ENCODE measurements at places on chromosomes 7 and 10. TPM values are rescaled to one million over a fixed set of nuclear protein-coding genes. Genes with fewer than 3 reads are reported as not detected.

Gene ZNF488
- total RNA-seq, result 11.7 TPM

Gene IFIT2
- total RNA-seq, result 2.7 TPM

Gene C10orf67
- not detected for total RNA-seq

Gene SCART1
- 0.22 TPM for total RNA-seq

Gene ELMO1
- 3.0 TPM for total RNA-seq

Gene EIF4EBP2
- 17.3 TPM for total RNA-seq

Gene PARP12
- 20.1 TPM for total RNA-seq

Gene TRIL
- not detected for total RNA-seq

Gene LLCFC1
- not detected for total RNA-seq

Gene CDH23
- 1.9 TPM for total RNA-seq

Gene SUGCT
- 0.58 TPM for total RNA-seq

Gene CPA1
- not detected for total RNA-seq

Gene SLC16A9
- 0.08 TPM for total RNA-seq

Gene PKD2L1
- 0.05 TPM for total RNA-seq

Gene AGR3
- not detected for total RNA-seq

Gene ZNF467
- total RNA-seq, result 1.3 TPM

Gene NXPH1
- not detected for total RNA-seq

Gene TFR2
- 2.2 TPM for total RNA-seq

Gene SPOCK2
- 0.51 TPM for total RNA-seq

Gene ADCYAP1R1
- total RNA-seq, result not detected

Gene HYAL4
- not detected for total RNA-seq

Gene SLC25A28
- total RNA-seq, result 23.7 TPM

Gene AP1S1
- 148 TPM for total RNA-seq

Gene GNGT1
- total RNA-seq, result not detected

Gene NRAP
- total RNA-seq, result not detected

Gene WEE2
- not detected for total RNA-seq

Gene TBXAS1
- 15.8 TPM for total RNA-seq

Gene SPAM1
- not detected for total RNA-seq

Gene ZNF117
- total RNA-seq, result 0.32 TPM

Gene PON3
- total RNA-seq, result 37.0 TPM

Gene RPP30
- total RNA-seq, result 52.6 TPM

Gene INHBA
- 0.55 TPM for total RNA-seq

Gene CALHM1
- total RNA-seq, result not detected

Gene GIMAP8
- total RNA-seq, result not detected

Gene FZD8
- total RNA-seq, result 4.9 TPM

Gene MUC12
- 19.6 TPM for total RNA-seq

Gene SH2D4B
- total RNA-seq, result not detected

Data from A549 treated with Hydrocortisone at 1 μM for 4 hours (cell line).